Iris pigment epithelial cell (primary cell): ENCODE measurements at places on chromosomes 11 and 22.

GRCh38 chr11:74443071-74443864 lies 24.1 kb downstream of the KCNE3 start:
- peak; percentile 55 for DNase-seq

GRCh38 chr11:113077379-113077778 lies 116.2 kb downstream of the NCAM1 start:
- no peak for DNase-seq

GRCh38 chr22:41523464-41524221 lies 20.6 kb downstream of the POLR3H start:
- peak; percentile 87 for DNase-seq

- DNase-seq: no peak
These were observed 43.4 kb upstream of the PITPNB start for GRCh38 chr22:27962268-27963044.

DNA sequence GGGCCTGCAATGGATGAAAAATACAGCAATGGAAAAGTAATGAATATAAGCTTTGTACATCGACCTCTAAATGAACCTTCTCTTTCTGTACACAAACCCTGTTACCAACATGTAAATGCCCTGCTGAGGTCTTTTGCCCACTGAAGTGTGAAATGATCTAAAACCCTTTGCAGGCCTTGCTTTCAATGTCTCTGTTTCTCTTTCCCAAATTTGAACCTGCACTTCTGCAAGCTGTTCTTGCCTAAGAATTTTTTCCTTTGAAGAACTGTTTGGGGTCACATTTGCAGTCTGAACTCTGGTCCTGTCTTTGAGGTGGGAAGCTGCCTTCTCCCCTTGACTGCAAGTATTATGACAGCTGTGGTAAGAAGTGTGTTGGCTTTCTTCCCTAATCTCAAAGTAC lies 1237.1 kb downstream of the FAM181B start:
- DNase-seq: no peak

DNA sequence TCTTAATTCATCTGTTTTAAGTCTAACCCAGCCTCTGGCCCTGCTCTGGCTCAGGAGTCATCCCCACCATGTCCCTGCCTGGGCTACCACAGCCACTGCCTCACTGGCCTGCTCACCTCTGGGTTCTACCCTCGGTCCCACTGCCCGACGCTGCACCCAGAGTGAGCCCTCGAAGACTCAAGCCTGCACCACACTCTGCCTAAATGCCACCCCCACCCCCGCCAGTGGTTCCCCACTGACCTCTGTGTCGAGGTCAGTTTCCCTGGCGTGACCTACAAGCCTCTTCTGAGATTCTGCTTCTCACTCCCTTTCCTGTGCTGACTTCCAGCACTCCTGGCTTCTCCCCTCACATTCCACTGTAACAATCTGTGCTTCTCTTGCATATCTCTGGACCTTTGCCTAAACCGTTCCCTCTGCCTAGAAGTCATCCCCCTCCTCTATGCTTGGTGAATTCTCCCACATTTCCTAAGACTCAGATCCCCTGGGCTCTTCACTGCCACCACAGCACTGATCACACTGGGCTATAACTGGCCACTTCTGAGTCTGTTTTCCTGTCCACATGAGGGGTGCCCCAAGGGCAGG lies 12.5 kb upstream of the PDE2A start:
- DNase-seq: no peak

GRCh38 chr11:19301361-19301760 lies 60.6 kb upstream of the E2F8 start:
- DNase-seq: no peak

GRCh38 chr11:119115484-119116234 lies 5.7 kb upstream of the HINFP start:
- DNase-seq: no peak

- no peak for DNase-seq
These were observed 32.4 kb upstream of the CD44 start for GRCh38 chr11:35106595-35106994.

- DNase-seq: no peak
These were observed 27.2 kb downstream of the GNB1L start for GRCh38 chr22:19827341-19828034.

- peak; percentile 56 for DNase-seq
These were observed 741.1 kb upstream of the LUZP2 start for GRCh38 chr11:23755769-23756168.

GRCh38 chr11:102279641-102280170 lies 37.6 kb upstream of the BIRC3 start:
- DNase-seq: peak; percentile 79

DNA sequence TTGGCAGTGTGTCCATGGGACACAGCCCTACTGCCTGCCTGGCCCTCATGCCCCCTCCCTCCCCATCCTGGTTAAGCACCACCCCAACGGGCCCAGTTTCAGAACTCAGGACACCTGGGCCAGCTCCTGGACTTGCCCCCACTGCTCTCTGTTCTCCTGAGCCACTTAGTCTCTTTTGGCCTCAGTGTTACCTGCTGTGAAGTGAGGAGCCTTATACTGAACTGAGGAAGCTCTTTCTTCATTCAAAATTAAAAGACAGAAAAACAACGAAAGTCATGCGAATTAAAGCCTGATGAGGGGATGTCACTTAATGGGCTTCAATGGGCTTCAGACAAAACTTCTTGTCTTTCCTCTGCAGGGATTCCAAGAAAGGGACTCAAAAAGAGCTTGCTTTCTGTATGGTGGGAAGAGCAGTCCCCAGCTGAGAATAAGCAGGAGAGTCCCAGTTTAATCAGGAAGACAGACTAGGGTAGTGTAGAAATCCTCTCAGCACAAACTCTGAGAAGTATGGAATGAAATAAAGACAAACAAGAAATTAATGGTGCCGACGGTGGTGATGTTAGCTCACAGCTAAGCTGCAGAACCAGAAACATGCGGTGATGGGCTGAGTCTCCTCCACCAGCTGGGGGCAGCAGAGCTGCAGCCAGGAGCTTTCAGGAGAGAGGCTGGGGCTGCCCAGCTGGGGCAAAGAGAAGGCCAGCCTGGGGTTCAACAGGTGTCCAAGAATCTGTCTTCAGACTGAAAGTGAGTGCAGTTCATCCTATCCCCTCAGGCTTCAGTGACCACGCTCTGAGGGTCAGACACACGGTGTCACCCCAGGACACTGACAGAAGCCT lies 101.0 kb downstream of the GGTLC2 start:
- peak; percentile 45 for DNase-seq

DNA sequence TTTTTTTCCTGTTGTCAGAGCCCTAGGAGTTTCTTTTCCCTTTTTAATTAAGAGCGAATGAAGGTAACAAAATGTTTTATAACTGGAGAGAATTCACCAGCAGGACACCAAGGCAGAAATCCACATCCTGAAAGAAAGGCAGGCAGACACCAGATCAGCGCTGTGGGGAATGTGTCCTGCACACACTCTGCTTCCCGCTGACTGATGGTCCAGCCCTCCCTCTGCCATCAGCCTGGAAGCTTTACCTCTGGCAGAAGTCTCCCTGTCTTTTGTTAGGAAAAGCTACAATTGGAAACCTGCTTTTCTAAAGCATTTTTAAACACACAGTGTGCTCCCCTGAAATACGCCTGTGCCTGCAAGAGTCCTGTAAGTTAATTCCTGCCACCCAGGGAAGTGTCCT lies 638.5 kb downstream of the NTM start:
- no peak for DNase-seq

DNA sequence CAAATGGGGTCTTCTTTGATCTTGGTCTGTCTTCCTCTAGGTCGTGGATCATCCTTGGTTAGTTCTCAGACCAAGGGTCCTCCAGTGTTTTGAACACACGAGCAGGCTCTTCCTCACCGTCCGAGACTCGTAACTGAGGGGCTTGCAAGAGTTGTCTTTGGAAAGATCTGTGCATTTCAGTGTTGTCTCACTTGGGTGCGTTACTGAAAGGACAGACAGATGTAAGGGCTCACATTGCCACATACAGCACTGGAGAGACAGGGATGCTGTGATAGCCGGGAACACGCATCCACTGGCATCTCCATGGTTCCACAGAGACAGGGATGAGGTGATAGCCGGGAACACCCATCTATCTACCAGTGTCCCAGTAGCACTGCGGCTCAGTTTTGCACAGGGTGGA lies 15.7 kb downstream of the GLB1L2 start:
- no peak for DNase-seq

GRCh38 chr11:18367431-18367830 lies 26.9 kb upstream of the LDHA start:
- DNase-seq: peak; percentile 69

DNA sequence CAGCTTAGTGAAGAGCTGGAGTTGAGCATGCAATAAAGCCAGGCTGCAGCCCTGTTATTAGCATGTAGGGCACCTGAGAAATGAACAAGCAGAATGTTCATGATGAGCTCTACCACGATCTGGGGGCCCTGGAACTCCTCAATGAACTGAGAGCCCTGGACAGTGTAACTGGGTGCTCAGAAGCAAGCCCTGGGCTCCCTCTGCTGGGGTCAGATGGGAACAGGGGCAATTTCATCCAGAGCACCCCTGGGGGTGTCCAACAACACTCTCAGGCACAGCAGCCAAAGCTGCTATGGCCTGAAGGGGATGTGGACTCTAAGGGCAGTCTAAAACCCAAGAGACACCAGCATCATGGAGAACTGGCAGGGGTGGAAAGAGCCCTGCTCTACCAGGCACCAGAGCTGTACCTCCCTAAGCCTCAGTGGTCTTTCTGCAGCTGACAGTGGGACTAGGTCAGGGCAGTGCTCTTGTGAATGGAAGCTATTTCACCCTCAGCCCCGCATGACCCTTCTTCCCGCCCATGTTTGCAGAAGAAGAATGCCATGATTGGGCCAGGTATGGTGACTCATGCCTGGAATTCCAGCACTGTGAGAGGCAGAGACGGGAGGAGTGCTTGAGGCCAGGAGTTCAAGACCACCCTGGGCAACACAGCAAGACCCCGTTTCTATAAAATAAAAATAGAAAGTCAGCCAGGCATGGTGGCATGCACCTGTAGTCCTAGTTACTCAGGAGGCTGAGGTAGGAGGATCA lies 28.9 kb downstream of the THOC5 start:
- peak; percentile 51 for DNase-seq

DNA sequence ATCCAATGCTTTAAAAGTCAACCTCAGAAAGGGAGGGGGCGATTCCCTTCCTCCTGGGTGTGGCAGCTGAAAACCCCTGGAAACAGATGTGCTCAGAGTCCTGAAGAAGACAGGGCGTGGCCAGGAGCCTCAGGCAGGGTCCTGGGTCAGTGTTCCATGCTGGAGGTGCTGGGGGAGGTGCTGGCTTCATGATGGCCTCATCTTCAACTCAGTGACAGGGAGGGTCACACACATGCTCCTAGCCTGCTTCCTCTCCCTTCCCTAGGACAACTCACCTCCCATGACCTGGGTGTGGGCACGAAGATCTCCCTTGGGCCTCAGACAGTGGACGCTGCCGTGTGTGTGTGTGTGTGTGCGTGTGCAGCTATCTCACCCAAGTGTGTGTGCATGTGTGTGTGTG lies 245.6 kb upstream of the B3GAT1 start:
- no peak for DNase-seq

GRCh38 chr11:18853086-18853720 lies 61.6 kb upstream of the PTPN5 start:
- peak; percentile 41 for DNase-seq

DNA sequence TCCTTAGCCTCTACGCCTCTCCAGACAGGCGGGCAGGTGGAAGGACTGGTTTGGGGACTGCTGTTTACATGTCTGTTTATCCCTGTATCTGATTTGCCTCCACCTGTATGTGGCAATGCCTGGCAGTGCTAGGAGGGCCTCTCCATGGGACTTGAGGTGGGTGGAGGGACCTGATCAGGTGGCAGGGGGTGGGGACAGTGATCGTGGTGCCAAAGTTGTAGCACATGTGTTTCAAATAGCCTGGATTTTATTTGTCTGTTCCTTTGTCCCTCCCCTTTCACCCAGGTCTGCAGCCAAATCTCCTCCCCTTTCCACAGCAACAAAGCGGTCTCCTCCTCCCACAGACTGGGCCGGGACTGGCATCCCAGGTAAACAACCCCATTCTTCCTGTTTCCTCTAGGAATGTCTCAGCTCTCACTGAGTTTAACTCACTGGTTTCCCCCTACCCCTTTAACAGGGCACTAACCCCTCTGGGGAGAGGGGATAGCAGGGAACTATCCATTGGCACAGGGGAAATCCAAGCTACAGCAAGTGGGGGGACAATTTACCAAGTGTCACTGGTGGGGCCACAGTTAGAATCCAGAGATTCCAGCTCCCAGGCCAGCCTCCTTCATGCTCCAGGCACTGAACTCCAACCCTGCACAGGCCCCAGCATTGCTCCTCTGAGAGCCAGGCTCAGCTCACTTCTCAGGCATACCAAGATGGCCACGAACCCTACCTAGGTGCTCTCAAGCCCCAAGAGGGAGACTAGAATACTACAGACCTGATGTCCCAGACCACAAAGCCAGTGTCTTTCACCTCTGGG lies 22.9 kb upstream of the TLCD5 start:
- no peak for DNase-seq

GRCh38 chr22:41532908-41533825 lies 11.1 kb downstream of the POLR3H start:
- DNase-seq: peak; percentile 43

- peak; percentile 42 for DNase-seq
These were observed 1.8 kb downstream of the LDHAL6A start for GRCh38 chr11:18457450-18457849.

GRCh38 chr11:133808393-133809140 lies 36.7 kb downstream of the SPATA19 start:
- DNase-seq: peak; percentile 7

- DNase-seq: no peak
These were observed 14.3 kb downstream of the MUC5B start for GRCh38 chr11:1237128-1237580.

GRCh38 chr11:37322333-37323194 lies 724.5 kb upstream of the RAG2 start:
- no peak for DNase-seq

DNA sequence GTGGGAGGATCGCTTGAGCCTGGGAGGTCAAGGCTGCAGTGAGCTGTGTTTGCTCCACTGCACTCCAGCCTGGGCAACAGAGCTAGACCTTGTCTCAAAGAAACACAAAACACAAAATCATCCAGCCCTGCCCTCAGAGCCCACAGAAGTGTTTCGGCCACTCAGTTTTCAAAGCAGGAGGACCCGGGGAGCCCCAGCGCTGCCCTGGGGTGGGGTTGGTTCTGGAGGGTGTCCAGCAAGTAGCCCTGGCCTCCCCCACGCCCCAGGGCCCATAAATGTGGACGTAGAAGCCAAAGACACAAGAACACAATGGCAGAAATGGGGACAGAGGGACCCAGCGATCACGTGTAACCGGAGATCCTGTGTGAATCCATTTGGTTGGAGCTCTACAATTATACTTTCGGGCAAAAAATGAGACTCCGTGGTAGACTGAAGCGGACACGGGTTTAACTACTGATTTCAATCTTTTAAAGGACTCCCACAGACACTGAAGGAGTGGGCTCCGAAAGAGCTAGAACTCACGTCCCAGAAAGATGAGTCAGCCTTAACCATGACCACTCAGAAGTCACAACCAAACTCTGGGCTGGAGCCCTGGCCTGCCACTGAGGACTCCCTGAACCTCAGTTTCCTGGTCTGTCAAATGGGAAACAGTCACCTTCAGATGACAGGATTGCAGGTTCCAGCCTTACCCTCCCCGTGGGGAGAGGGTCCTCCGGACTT lies 9.0 kb upstream of the CYTH4 start:
- DNase-seq: peak; percentile 80

DNA sequence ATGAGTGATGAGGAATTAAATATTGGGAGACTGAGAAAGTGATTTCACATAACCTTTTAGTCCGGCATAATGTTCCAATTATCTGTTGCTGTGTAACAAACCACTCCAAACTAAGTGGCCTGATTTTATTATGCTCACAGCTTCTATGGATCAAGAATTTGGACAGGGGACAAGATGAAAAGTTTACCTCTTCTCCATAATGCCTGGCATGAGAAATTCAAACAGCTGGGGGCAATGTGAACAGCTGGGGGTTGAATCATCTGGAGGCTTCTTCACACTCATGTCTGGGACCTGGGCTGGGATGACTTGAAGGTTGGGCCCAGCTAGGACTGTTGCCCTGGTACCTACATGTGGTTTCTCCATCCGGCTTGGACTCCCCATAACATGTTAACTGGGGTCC lies 99.4 kb upstream of the DRD2 start:
- DNase-seq: no peak
